Uterus (tissue), 4 donors: ENCODE measurements at places on chromosomes 4 and X. TPM values are rescaled to one million over a fixed set of nuclear protein-coding genes. Genes with fewer than 3 reads are reported as not detected.

NXF2B gene
- not detected for total RNA-seq

LRPAP1 gene
- 260 TPM for total RNA-seq

BANK1 gene
- total RNA-seq, result 3.1 TPM

NDP gene
- 6.1 TPM for total RNA-seq

GRCh38 chr4:24922416-24922815, 9.6 kb upstream of the CCDC149 start:
- no peak overlapping the region for H3K4me3 ChIP-seq
- no peaks in the 10 kb centered on the region for H3K27me3 ChIP-seq
- no peaks in the 10 kb centered on the region for H3K36me3 ChIP-seq
- H3K27ac ChIP-seq, result no peak overlapping the region

DNA sequence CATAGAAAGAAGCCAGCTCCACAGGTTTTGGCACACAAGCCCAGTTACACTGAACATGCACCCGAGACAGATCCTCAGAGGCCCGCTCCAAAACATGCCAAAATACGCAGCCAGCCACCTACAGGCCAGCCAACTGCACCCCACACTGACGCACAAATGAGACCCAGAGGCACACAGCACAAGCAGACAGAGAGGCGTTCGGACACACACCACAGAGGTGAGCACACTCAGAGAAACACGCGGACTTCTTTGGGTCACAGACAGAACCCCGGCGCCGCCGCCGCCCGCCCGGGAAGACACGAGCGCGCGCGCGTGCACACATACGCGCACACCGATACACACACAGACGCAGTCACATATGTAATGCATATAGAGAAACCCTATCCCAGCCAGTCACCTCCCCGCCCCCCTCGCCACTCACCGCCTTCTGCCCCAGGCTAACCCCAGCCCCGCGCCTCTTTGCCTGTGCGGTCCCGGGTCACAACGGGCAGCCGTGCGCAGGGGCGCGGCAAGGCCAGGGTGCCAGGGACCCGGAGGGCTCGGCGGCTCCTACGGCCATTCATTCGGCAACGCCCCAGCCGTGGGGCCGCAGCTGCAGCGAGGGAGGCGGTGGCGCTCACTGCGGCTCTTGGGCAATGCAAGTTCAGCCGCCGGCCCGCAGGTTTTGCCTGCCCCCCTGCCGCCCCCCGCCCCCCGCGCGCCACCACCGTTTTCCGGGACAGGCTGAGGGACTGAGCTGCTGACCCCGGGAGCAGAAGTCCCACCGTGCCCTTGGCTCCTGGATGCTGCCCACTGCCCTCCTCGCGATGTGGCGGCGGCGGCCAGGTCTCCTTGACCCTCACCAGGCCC, 553 bp downstream of the SEPTIN6 start:
- H3K36me3 ChIP-seq, result no peaks in the 10 kb centered on the region
- H3K27ac ChIP-seq, result peak overlapping the region; percentile 48
- H3K4me1 ChIP-seq, result no peaks in the 10 kb centered on the region
